Kidney (tissue), 22 donors: ENCODE measurements at places on chromosomes 6 and 20. TPM values are rescaled to one million over a fixed set of nuclear protein-coding genes. Genes with fewer than 3 reads are reported as not detected.

The BLOC1S5 gene
- 27.6 TPM for total RNA-seq

The SRMS gene
- total RNA-seq: 0.38 TPM

The PKIB gene
- 5.3 TPM for total RNA-seq

The FAM83C gene
- not detected for total RNA-seq

The FBXO30 gene
- total RNA-seq: 8.2 TPM

The C6orf52 gene
- total RNA-seq: 1.5 TPM

- DNase-seq: no peak
- H3K27ac ChIP-seq: peak overlapping the region; percentile 75
- no peaks in the 10 kb centered on the region for H3K27me3 ChIP-seq
- no peak overlapping the region for H3K4me3 ChIP-seq
- H3K36me3 ChIP-seq: no peaks in the 10 kb centered on the region
Observed at GRCh38 chr6:149895833-149896271, 2.1 kb downstream of the RAET1E start.

DNA sequence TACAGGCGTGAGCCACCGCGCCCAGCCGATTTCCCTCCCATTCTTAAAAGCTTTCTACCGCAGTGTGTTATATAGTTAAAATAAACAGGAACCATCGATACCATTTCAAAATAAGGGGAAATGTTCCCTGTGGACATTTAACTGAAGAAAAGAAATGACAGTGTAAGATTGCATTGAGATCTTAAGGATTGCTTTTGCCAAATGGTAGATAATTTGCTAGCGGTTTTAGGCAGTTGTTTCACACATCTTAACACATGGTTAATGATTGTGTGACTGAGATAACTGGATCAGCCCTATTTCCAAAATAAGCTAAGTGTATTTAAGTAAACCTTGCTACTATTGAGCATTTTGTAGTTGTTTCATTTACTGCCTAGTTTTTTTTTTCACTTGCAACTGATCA is 15.6 kb downstream of the STX16 start:
- H3K27me3 ChIP-seq: no peaks in the 10 kb centered on the region
- no peak overlapping the region for H3K4me3 ChIP-seq
- no peak overlapping the region for H3K27ac ChIP-seq

DNA sequence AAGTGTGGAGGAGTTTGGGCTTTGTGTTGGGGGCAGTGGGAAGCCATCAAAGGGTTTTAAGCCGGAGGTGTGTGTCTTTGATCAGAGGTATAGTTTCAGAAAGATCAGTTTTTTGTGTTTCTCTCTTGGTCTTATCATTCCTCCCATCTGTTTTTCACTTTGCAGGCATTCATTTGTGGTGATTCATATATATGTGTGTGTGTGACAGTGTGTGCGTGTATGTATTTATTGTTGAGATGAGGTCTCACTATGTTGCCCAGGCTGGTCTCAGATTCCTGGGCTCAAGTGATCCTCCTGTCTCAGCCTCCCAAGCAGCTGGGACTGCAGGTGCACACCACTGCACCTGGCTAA is 11.1 kb upstream of the SERINC3 start:
- no peaks in the 10 kb centered on the region for H3K4me1 ChIP-seq
- peak overlapping the region; percentile 66 for H3K4me3 ChIP-seq
- peak overlapping the region; percentile 57 for H3K27ac ChIP-seq
- no peak for DNase-seq
- H3K36me3 ChIP-seq: no peaks in the 10 kb centered on the region
- no peaks in the 10 kb centered on the region for H3K27me3 ChIP-seq

GRCh38 chr20:57977141-57977540 is 251.3 kb downstream of the ANKRD60 start:
- no peaks in the 10 kb centered on the region for H3K27me3 ChIP-seq
- H3K4me3 ChIP-seq: no peak overlapping the region
- H3K4me1 ChIP-seq: peaks cover 2% of the 10 kb centered on the region
- H3K27ac ChIP-seq: no peak overlapping the region
- no peaks in the 10 kb centered on the region for H3K36me3 ChIP-seq
- DNase-seq: no peak

DNA sequence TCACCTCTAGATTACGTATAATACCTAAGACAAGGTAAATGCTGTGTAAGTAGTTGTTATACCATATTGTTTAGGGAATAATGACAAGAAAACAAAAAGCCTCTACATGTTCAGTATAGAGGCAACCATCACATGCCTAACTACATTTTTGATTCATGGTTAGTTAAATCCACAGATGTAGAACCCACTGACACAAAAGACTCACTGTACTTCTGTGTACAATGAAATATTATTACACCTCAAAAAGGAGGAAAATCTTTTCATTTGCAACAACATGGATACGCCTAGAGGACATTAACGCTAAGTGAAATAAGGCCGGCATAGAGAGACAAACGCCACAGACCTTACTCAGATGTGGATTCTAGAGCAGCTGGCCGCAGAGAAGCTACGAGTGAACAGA is 50.5 kb downstream of the NINL start:
- no peak overlapping the region for H3K4me3 ChIP-seq
- peaks cover 15% of the 10 kb centered on the region for H3K4me1 ChIP-seq
- H3K27ac ChIP-seq: no peak overlapping the region
- no peak for DNase-seq
- no peaks in the 10 kb centered on the region for H3K36me3 ChIP-seq
- no peaks in the 10 kb centered on the region for H3K27me3 ChIP-seq

GRCh38 chr6:5749016-5749650 is 257.6 kb downstream of the NRN1 start:
- H3K4me3 ChIP-seq: no peak overlapping the region
- H3K27me3 ChIP-seq: no peaks in the 10 kb centered on the region
- no peak for DNase-seq
- H3K4me1 ChIP-seq: no peaks in the 10 kb centered on the region
- no peaks in the 10 kb centered on the region for H3K36me3 ChIP-seq

DNA sequence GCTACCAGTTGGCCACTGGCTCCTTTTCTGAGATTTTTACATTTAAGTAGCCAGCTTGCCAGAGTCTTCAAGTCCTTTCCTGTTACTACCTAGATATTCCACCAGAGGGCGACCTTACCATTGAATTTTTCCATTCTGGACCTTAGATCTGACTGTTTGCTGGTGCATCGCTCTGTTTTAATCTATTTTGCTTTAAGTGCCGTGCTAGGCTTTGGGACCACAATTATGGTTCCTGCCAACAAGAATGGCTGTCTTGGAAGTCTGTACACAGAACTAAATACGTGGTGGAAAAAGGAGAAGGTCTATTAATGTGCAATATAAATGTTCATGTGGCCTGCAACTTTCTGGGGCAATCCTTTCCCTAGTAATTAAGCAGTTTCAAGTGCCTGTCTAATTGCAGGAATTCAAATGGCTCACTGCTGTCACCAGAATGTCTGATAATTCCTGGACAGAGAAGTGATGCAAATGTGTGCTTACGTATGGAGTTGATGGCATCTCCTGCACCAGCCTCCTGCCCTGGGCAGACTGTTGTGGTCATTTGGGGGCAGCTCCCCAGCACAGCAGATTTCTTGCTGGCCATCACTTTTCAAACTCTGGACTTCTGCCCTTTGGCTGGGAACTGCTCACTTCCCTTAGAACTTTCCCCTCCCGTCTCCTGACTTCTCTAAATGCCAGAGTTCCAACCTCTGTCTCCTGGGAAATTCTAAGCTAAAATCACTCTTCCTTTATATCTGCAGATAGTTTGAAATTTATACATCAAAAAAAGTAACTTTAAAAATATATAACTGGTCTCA is 5.6 kb upstream of the HLA-DOA start:
- peak; percentile 58 for DNase-seq
- H3K27me3 ChIP-seq: no peaks in the 10 kb centered on the region
- H3K4me3 ChIP-seq: no peak overlapping the region

DNA sequence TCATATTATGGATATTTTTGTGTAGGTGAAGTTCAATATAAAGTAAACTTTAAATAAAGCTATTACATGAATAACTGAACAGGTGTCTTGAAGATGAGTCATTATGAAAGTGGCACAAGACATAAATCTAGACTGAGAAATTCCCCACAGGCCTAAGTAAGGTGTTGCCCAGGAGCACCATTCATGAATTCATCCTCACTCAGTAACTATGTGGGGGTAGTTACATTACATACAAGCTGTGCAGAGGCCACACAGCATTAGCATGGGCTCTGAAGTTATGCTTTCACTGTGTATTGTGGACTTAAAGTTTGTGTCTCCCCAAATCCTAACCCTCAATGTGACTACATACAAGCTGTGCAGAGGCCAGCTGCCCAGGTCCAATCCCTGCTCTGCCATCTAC is 65.9 kb downstream of the BCAS1 start:
- H3K36me3 ChIP-seq: no peaks in the 10 kb centered on the region
- H3K4me1 ChIP-seq: no peaks in the 10 kb centered on the region
- no peak overlapping the region for H3K4me3 ChIP-seq
- no peak overlapping the region for H3K27ac ChIP-seq
